ENCODE measurements at places on chromosomes 2 and 18. TPM values are rescaled to one million over a fixed set of nuclear protein-coding genes. Genes with fewer than 3 reads are reported as not detected.
A peak's percentile ranks its signal among the peaks of the same experiment; 100 is the strongest.

The INO80C gene
- 21.8 TPM for total RNA-seq

The DSC2 gene
- total RNA-seq, result 26.7 TPM

The ZNF892 gene
- total RNA-seq, result 4.8 TPM

DNA sequence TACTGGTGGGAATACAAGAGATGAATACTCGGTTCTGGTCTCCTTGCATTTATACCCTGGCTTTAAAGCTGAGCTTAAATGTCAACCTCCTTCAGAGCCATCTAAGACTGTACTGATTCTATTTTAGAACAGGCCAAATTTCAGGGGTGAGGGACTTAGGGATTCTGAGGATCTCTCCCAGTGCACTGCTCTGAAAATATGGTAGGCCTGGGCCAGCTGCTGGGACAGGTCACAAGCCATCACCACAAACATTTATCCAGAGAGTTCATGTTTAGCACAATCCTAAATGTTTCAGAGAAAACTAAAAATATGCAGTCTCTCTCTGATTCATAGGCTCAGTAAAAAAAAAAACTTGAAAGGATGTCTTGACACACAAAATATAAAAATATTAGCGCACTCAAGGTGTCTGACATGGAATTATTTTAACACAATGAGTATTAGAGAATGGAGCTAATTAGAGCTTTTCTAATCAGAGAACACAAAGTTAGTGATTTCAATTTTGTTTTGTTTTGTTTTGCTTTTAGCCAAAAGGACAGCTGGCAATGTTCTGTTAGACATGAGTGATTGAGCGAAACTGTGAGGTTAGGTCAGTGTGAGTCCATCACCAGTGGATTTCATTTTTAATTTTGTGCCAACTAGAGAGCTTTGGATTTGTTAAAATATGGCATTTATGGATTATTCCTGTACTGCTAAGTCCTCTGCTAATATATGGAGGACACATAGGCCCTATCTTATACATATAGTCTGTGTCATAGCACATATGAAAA lies 38.8 kb downstream of the MFSD6 start:
- no peak for DNase-seq

DNA sequence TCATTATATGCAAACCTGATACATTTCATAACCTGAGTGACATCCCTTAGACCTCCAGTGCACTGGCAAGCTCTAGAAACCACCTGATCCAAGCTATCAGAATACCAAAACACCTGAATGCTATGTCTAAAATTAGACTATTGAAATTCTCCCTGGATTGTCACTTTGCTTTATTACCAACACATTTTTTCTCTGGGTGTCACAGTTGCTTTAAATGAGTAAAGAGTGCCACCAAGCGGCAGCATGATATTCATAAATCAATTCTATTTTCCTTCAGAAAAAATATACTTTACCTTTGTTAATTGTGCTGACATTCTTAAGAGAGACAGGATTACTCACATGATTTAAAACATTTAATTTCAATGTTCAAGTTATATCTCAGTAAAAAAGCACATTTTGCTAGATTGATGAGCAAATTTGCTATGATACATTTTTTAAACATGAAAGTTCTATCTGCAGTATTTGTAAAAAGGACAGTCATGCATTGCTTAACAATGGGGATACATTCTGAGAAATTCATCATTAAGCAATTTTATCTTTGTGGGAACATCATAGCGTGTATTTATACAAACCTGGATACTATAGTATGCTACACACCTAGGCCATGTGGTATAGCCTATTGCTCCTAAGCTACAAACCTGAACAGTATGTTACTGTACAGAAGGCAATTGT lies 338.4 kb upstream of the SLC39A10 start:
- no peak for DNase-seq

- peak; percentile 64 for DNase-seq
Measured at GRCh38 chr18:22188559-22189267, 19.3 kb downstream of the GATA6 start.

The TMEM163 gene
- total RNA-seq, result 0.38 TPM

- peak; percentile 81 for DNase-seq
Measured at GRCh38 chr2:120318626-120319025, 27.3 kb upstream of the INHBB start.

The DSG1 gene
- total RNA-seq, result 0.89 TPM

- no peak for DNase-seq
Measured at GRCh38 chr2:63654959-63655358, 66.2 kb downstream of the MDH1 start.

DNA sequence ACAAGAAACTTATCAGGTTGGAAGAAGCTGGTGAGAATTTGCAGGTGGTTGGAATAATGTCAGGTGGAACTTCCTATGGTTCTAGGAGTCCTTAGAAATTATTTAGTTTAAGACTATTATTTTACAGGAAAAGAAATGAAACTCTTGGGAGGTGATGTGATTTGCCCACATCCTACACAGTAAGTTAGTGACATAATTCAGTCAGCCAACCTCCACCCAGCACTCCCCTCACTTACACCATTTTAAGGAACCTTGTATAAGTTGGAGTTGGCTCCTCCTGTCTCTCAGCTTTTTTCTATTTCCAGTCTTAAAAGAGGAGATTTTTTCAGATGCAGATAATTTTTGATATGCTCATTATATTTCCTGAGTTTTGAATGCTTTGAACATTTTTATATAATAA lies 86.4 kb downstream of the SKA1 start:
- no peak for DNase-seq

DNA sequence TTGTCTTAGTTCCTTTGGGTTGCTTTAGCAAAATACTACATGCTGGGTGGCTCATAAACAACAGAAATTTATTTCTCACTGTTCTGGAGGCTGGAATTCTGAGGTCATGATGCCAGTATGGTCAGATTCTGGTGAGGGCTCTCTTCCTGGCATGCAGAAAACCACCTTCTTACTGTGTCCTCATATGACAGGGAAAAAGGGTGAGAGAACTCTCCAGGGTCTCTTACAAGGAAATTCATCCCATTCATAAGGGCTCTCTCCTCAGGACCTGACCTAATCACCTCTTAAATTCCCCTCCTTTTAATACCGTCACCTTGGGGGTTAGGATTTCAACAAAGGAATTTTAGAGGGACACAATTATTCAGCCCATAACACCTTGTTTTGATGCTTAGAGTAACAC lies 243.1 kb upstream of the TNP1 start:
- DNase-seq, result no peak

The C2orf78 gene
- not detected for total RNA-seq

- no peak for DNase-seq
Measured at GRCh38 chr2:216807857-216808272, 52.0 kb downstream of the TNP1 start.

The UGT1A6 gene
- not detected for total RNA-seq

The THUMPD2 gene
- total RNA-seq, result 5.7 TPM

The MAB21L4 gene
- not detected for total RNA-seq

The TRIB2 gene
- total RNA-seq, result 49.9 TPM

The LIPT1 gene
- 6.6 TPM for total RNA-seq

DNA sequence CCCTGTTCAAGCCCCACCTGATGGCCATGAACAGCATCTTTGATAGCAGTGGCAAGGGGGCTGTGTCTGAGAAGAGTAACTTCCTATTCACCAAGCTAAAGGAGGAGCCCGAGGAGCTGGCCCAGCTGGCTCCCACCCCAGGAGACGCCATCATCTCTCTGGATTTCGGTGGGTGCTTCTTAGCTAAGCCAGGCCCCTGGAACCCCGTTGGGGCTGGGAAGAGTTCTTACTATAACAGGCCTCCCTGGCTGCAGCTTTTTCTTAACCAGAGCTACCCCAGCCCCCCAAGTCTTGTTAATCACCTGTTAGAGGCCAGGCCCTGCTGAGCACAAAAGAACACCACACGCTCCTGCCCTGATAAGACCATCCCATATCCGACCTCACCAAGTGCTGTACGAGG lies 79.4 kb downstream of the EPAS1 start:
- DNase-seq, result no peak

The PAX3 gene
- total RNA-seq, result 0.19 TPM

DNA sequence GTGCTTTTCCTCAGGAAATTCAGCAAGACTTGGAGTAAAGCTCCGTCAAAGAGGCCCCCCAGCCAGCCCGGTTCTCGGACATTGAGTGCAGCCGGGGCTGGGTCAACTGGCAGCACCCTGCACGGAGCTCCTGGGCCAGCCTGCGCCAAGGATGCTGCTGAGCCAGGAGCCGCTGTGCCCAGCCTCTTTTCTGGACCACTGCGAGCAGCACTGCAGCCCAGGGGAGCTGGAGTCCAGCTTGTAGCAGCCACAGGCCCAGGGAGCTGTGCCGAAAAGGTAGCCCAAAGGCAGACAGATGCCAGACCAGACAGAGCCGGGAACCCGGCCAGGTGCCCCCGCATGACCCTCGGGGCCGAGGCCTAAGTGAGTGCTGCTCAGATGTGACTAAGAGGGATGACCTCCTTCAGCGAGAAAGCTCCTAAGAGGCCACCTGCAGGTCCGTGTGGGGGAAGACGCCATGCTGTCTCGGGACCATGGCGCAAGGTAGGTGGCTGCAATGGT lies 7.3 kb downstream of the CLHC1 start:
- DNase-seq, result no peak

DNA sequence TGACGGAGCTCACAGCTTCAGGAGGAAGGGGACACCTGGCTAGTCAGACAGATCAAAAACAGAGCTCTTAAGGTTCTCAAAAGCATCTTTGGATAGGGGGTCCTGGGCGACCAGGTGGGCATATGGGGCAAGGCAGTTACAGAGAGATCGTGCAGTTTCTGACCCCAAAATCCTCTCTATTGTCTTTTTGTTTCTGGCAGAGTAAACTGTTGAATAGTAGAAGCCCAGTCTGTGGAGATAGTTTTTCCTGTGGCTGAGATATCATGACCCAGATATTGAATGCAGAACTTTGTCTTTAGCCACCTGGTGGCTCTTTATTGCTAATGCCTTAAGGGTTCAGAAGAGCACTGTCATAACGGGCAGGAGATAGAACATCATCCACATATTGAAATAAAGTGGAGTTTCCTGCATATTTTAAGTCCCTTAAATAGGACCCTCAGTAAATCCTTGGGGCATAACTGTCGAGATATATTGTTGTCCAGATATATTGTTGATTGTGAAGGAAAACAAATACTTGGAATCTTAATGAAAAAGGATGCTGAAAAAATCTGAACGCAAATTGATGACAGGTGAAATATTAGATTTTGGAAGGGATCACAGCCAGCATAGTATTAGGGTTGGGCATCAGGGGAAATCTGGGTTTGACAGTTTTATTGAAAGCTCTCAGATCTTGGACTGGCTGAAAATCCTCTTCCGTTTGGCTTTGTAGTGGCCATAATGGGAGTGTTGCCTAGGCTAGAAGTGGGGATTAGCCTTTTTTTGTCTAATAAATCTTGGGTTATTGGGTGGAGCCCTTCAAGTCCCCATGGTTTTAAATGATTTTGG lies 14.1 kb upstream of the ZDBF2 start:
- DNase-seq, result no peak

GRCh38 chr2:25453199-25453905 lies 111.6 kb upstream of the DNMT3A start:
- no peak for DNase-seq

DNA sequence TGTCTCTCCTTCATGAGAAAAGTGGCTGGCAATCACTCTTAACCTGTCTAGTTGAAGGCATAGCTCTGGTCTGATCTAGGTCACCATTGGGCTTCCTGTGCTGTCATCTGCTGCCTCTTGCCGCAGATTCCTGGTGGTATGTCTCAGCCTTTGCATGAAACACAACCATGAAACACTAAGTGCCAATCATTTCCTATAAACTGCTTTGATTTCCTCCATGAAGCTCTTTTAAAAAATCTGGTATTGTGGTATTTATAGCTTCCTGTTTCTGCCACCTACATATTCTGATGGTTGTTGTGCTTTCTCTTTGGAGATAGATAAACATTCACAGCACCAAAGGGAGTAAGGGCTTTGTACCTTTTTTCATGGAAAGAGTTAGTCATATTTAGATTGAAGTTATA lies 120.0 kb upstream of the EPC2 start:
- DNase-seq, result no peak

The MDH1B gene
- 1.3 TPM for total RNA-seq

The CPO gene
- total RNA-seq, result not detected

The POTEJ gene
- not detected for total RNA-seq

- peak; percentile 39 for DNase-seq
Measured at GRCh38 chr18:13471198-13471845, 252.8 kb downstream of the LDLRAD4 start.

- DNase-seq, result no peak
Measured at GRCh38 chr2:101305492-101306078, 2.9 kb downstream of the RNF149 start.

DNA sequence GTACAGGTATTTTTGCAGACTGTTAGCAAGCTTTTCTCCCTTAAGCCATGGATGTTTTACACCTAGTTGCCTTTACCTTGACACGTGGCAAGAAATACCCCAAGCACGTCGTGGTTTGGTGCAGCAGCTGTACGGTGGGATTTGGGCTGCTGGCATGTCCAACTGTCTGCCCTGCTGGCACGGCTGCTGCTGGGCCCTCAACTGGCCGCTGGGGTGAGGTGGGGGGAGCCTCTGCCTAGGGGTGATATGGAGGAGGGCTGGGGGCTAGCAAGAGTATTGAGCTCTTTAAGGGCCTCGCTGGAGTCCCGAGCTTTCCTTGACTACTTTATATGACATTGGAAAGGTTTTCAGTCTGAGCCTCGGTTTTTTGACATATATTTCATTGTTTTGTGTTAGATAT lies 41.6 kb downstream of the LPIN1 start:
- no peak for DNase-seq

The BCL2 gene
- 25.9 TPM for total RNA-seq

GRCh38 chr2:234691214-234691575 lies 194.3 kb upstream of the ARL4C start:
- no peak for DNase-seq

The CABLES1 gene
- 1.5 TPM for total RNA-seq

The STK11IP gene
- 20.2 TPM for total RNA-seq

All from cardiac septum (tissue), 1 donor.